ENCODE measurements at places on chromosomes 6 and 20.

DNA sequence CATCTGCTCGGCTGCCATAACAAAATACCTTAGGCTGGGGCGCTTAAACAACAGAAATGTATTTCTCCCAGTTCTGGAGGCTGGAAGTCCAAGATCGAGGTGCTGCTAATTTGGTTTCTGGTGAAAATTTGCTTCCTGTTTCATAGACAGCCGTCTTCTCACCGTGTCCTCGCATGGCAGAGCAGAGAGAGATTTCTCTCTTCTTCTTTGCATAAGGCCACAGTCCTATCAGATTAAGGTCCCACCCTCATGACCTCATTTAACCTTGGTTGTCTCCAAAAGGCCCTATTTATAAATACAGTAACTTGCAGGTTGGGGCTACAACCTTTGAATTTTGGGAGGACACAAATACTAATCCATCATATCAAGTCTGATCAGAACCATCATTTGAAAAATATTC, 544.3 kb downstream of the KIF16B start:
- DNase-seq = no peak

GRCh38 chr6:26230351-26230750, 134.6 kb upstream of the BTN3A2 start:
- DNase-seq = no peak

GRCh38 chr6:25154034-25154596, 125.1 kb upstream of the CARMIL1 start:
- DNase-seq = no peak

- peak; percentile 18 for DNase-seq
Observed at GRCh38 chr20:15359056-15359455, 1021.6 kb upstream of the FLRT3 start.

GRCh38 chr6:127022302-127022701, 96.2 kb upstream of the RSPO3 start:
- peak; percentile 58 for DNase-seq

- no peak for DNase-seq
Observed at GRCh38 chr6:167921831-167922230, 75.6 kb upstream of the KIF25 start.

DNA sequence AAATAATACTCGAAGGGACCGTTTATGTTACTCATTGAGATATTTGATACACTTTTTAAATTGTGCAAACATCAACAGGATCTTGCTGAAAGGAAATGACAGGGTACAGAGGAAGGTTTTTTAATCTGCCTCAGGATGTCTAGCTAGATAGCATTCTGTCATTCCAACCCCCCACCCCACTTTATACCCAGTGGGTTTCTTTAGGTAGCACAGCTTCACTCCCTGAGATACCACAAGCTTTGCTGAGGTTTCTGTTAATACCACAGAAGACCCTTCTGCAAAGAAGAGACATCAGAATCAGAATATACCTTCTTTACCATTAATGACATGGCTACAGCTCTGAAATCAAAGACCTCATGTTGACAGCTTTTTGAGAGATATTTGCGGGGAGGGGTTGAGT, 1.3 kb downstream of the PHACTR2 start:
- DNase-seq = no peak

- no peak for DNase-seq
Observed at GRCh38 chr6:111662794-111663593, 57.3 kb upstream of the TRAF3IP2 start.

GRCh38 chr6:56689114-56689513, 46.4 kb upstream of the DST start:
- DNase-seq = no peak

- DNase-seq = no peak
Observed at GRCh38 chr6:18692929-18693685, 306.0 kb downstream of the RNF144B start.

DNA sequence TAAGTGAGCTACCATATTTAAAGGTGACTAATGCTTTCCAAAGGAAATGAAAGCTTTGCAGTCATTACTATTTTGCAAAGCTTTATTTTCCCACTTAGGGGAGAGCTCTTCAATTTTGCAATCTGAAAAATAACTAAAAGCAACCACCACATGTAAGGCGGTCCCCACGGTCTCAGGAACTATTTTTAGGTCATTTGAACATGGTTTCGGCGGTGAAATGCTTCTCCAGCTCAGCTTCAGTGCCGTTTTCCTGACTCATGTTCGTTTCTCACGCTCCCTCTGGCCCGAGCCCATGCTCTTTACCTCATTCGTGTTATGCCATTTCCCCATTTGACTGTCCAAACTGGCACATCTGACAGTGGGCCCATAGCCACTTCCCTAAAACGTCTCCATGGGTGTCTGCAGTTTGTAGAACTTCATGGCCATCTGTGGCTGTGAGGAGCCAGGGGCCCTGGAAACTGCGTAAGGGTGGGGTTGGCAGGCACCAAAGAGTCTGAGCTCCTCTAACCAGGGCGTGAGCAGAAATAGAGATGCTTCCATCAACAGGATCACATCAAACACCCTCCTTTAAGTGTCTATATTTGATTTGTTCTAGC, 46.5 kb downstream of the ADTRP start:
- peak; percentile 90 for DNase-seq

DNA sequence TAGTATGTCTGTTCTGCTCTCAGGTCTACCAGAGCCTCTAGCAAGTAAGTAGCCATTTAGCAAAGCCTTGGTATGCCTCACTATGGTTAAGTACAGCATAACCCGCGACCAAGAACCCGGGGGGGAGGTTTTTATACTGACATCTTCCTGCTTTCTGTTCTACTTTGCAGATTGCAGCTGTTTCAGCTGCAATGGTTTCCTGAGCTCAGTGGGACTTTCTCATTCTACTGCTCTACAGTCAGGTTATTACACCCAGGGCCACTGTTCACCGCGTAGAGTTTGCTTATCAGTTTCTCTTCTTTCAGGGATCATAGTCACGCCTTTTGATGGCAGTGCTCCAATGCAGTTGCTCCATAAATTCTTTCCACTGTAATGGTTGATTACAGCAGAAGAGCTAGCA, 631.3 kb downstream of the TFAP2A start:
- DNase-seq = no peak

DNA sequence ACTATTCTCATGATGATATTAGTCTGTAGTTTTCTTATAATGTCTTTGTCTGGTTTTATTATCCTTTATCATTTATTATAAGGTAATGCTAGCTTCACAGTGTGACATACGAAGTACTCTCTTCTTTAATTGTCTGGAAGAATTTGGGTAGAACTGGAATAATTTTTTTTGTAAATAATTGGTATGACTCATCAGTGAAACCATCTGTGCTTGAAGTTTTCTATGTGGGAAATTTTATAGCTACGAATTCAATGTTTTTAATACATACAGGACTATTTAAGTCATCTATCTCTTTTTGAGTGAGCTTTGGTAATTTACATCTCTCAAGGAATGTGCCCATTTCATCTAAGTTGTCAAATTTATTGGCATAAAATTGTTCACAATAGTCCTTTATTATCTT, 86.3 kb downstream of the SOD2 start:
- DNase-seq = peak; percentile 12

GRCh38 chr20:8642247-8642646, 426.6 kb upstream of the PLCB4 start:
- DNase-seq = no peak

- no peak for DNase-seq
Observed at GRCh38 chr6:80886475-80886874, 780.0 kb downstream of the BCKDHB start.

Measured in AG08395 (cell line).